Activated T-cell treated with anti-CD3 and anti-CD28 coated beads for 4 hours (primary cell): ENCODE measurements at places on chromosomes 4 and X.

DNA sequence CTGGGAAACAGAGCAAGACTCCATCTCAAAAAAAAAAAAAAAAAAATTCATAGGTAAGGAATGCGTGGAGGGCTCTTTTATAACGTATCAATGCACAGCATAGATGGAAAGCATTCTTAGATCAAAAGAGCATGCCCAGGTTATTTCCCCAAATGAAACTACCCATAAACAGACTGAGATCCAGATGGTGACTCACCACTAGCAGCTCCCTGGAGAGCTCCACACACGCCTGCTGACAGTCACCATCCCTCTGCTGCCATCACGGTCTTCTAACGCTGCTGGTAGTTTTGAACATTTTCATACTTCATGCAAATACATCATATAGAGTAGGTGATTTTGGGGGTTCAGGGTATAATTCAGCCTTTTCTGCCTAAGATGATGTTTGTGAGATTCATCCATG lies 136.9 kb downstream of the ASMT start:
- no peak for DNase-seq

DNA sequence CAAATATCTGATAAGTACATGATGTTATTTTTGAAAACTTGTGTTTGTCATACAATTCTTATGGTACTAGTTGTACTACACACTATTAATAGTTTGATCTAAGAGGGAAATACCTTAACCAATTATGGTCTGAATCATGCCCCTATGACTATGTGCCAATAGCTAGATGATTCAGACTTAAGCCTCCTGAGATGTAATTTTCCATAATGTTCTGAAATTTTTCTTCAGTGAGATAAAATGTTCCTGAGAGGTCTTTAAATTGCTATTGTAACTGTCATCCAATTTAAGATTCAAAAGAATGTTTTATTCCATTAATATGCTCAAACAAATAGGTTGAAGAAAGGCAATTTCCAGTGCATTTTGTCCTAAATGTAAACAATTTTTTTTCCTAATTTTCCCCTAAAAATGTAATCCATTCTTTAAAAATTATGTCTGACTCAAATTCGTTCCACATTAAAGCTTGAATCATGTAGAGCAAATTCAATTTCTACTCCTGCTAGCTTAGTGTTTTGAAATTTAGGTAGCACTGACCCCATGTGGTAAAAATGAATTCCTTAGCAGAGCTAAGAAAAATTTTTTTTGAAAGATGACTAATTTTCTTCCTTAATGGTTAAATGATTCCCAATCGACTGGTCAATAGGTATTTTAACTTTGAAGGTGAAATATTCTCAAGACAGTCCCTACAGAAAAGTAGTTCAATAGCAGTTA lies 49.1 kb downstream of the APOOL start:
- DNase-seq, result no peak

DNA sequence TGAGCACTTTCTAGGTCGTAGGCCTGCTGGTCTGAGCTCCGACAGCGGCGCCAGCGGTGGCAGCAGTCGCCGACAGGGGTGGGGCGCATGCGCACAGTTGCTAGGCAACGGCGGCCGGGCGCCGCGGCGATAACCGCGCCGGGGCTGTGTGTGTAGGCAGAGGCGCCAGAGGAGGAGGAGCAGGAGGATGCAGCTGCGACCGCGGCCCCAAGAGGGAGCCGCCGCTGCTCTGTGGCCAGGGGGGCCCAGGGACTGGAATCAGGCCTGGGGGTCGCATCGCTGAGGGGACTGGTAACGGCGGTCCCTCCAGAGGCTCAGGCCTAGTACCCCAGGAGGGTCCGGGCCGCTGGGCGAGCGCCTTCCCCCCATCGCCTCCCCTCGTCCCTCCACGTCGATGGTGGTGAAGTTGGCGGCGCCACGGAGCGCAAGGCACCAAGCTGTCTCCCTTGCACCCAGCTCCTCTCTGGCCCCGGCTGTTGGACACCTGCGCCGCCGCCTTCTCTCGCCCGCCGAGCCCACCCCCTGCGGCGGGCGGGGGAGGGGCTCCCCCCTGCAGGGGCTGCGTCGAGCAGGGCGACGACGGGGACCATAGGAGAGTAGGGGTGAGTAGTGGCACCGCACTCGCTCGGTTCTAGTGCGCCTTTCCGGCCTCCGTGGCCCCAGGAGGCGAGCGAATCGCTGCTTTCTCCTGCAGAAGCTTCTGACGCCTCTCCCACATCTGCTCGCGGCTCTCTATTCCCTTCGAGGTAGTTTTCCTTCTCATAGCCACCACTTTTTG lies 58.6 kb upstream of the ZC4H2 start:
- peak; percentile 65 for DNase-seq

GRCh38 chr4:7843831-7844593 lies 95.6 kb downstream of the AFAP1 start:
- DNase-seq, result peak; percentile 67

DNA sequence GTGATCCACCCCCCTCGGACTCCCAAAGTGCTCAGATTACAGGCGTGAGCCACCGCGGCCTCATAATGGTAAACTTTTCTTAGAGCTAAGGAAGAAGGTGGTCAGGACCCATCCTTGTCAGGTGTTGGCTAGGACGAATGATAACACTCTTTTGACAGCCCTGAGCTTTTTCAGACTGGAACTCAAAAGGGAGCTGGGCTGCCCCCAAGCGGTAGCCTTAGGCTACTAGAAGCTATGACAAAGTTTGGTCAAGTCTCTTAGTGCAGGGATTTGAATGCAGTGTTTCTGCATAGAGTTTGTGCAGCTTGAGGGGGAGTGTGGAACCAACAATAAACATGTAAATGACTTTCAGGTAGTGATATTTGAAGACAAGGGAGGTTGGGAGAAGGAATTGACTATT lies 11.8 kb upstream of the HSD17B10 start:
- peak; percentile 15 for DNase-seq

- DNase-seq, result no peak
These were observed 224.4 kb downstream of the SLC39A8 start for GRCh38 chr4:102120846-102121245.

DNA sequence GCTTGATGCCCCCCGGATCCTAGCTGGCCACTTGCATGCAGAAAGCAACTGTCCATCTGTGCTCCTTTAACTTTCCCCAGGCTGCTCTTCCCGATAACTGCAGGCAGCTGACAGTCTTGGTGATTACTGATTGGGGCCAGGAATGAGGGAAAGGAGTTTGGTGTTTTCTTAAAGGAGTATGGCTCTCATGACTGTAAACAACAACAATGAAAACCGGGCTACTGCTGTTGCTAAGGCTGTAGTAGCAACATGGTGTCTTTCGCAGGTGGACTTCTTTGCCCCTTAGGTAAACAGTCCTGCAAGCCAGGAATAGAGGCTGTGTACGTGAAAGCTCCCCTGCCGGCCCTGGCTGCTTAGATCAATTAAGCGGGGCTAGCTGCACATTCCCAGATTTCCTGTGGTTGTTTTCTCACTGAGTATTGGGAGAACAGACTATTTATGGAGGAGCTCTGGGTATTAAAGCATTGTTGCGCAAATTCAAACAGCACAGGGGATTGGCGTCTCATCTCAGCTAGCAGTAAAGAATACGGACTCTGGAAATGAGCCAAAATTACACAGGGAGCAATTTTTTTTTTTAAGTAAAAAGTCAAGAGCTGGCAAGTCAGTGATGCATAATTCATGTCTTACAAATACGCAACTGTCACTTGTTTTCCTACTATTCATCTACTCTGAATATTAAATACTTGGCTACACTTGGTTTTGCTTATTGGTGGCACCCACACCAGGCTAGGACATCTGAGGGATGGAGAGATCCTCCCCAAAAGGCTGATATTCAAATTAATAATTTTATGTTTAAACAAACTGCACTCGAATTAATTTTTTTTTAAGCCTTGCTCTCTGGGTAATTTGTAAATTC lies 61.6 kb upstream of the NAP1L5 start:
- no peak for DNase-seq

GRCh38 chr4:28481565-28481964 lies 1620.9 kb downstream of the STIM2 start:
- no peak for DNase-seq

DNA sequence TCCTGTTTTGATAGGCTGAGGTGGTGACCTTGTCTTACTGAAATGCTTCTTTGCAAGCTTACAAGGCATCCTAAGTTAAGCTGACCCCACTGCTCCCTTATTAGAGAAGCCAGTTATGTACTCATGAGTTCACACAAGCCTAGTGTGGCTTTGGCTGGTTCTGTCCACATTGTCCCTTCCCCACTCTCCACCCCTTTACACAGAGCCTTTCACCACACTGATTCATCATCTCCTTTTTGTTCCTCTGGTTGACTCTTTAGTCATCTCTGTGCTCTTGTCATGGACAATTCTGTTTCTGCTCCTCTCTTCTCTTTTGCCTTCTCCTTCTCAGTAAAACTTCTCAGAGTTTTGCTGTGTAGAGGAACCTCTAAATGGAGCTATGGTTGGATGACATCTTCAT lies 4.9 kb downstream of the CHRNA9 start:
- DNase-seq, result no peak

DNA sequence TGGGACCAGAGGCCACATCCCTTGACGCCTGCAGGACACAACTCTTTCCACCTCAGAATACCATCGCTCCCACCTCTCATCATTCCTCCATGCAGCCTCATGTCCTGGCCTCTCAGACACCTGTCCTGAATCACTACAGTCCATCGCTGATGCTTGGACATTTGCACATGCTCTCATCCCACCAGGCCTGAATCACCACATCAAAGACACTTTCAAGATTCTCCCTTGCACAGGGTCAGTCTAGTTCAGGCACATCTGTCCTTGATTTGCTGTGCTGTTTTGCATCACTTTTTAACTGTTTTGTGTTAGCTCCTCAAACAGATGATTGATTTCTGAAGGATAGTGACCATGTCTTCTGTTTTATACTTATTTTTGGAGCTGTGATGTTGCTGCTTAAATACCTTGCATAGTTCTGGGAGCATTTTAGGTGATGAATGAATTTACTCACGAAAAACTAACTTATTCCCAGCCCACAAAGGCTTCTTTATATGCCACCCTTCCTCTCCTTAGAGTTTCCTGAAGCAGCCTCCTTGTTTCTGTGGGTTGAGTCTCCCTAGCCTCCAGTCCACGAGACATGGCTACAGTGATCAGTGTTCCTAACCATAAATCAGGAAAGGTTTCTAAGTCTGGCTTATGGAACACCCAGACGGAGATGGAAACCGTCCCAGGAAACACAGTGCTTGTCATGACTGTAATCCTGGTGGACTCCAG lies 2.6 kb downstream of the FAM114A1 start:
- no peak for DNase-seq

DNA sequence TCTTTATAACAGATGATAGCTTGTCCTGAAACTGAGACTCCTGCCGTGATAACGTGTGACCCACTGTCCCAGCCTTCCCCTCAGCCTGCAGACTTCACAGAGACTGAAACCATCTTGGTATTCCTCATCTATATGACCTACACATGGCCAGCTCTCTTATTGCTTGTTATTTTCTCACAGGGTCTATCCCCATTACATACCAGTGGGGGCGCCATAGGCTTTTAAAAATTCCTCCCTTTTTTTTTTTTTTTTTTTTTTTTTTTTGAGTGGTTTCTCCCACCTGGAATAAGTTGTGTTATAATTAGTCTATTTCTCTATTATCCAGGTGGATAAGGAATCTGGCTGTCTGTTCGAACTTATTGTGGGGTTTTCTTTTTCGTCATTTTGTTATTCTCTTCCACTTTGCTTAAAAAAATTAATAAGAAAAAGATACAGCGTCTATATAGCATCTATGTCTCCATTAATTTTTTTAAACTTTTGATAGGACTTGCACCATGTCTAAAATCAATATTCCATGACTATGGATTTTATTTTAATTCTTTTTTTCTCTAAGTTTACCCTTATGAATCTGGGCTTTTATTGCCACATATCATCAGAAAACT lies 47.2 kb downstream of the GYG2 start:
- no peak for DNase-seq

DNA sequence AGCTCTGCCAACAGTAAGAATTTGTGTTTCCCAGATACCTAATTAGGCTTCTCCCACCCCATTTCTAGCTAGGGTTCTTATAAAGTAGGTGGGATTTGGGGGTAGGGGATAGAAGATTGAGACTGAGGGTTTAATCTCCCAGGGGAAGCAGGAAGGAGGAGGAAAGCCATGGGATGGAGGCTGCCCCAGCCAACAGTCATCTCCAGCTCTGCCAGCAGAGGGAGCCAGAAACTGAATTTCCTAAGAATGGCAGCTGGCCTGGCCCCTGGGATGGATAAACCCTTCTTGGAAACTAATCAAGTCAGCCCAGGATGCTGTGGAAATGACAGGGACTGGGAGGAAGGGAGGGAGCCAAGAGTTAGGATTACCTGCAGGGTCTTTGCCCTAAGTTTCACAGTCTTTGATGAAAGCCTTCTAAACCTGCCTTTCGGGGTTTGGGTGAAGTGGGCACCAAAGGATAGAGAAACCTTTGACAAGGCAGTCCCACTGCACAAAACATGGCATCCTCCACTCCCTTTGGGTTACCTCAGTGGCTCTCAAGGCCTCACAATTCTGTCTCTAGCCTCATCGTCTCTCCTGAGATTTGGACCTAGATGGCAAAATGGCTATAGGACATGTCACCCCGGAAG lies 6.7 kb upstream of the ERCC6L start:
- DNase-seq, result peak; percentile 12

GRCh38 chr4:1260418-1261106 lies 11.6 kb upstream of the CTBP1 start:
- no peak for DNase-seq

- no peak for DNase-seq
These were observed 41.4 kb upstream of the RASSF6 start for GRCh38 chr4:73661646-73662119.

- DNase-seq, result peak; percentile 82
These were observed 1.6 kb downstream of the TRPC3 start for GRCh38 chr4:121950212-121950679.

- no peak for DNase-seq
These were observed 1.2 kb downstream of the SPOCK3 start for GRCh38 chr4:167232805-167233684.

- no peak for DNase-seq
These were observed 5.0 kb downstream of the CCNQ start for GRCh38 chrX:153593811-153594500.

DNA sequence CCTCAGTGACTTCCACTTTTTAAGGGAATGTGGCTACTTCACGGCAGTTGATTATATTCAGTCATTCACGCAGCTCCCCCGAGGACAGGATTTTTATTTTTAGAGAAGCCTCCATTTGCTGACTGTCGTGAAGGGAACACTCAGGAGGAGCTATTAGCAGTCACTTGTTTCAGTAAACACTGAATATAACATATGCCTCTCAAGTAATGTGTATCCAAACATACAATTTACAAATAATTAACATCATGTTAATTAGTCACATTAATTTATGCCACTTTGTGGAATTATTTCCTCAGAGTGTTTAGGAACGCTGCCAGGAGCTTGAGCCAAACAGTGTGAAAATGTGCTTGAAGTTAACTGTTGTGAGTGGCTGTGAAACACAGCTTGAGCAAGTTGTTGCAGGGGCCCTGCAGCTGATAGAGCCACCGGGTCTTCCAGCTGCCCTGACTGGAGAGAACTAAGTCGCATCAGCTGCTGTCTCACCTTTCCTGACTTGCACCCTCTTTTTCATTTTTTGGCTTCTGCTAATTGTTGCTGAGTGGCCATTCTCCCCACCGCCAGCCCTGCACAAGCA lies 245.6 kb downstream of the LDB2 start:
- DNase-seq, result no peak

GRCh38 chrX:109537324-109537665 lies 651 bp downstream of the NXT2 start:
- no peak for DNase-seq
